T-helper 17 cell (primary cell): ENCODE measurements at places on chromosomes 11 and 22. TPM values are rescaled to one million over a fixed set of nuclear protein-coding genes. Genes with fewer than 3 reads are reported as not detected.

The IGSF22 gene
- 9.4 TPM for total RNA-seq

The OR56B4 gene
- not detected for total RNA-seq

The ZBTB44 gene
- 48.1 TPM for total RNA-seq

The ISX gene
- total RNA-seq, result not detected

The OR2AG1 gene
- total RNA-seq, result not detected

The CRYBB3 gene
- total RNA-seq, result not detected

The PGA5 gene
- not detected for total RNA-seq

The IL10RA gene
- 274 TPM for total RNA-seq

- H3K4me3 ChIP-seq, result no peak overlapping the region
- no peak for DNase-seq
- peaks cover 65% of the 10 kb centered on the region for H3K4me1 ChIP-seq
- no peaks in the 10 kb centered on the region for H3K27me3 ChIP-seq
Measured at GRCh38 chr11:63892228-63892627, 24.7 kb downstream of the RCOR2 start.

- no peaks in the 10 kb centered on the region for H3K36me3 ChIP-seq
- no peak for DNase-seq
- H3K4me1 ChIP-seq, result peaks cover 55% of the 10 kb centered on the region
- H3K27ac ChIP-seq, result peak overlapping the region; percentile 98
- peak overlapping the region; percentile 94 for H3K4me3 ChIP-seq
Measured at GRCh38 chr11:44564670-44565210, 723 bp upstream of the CD82 start.

DNA sequence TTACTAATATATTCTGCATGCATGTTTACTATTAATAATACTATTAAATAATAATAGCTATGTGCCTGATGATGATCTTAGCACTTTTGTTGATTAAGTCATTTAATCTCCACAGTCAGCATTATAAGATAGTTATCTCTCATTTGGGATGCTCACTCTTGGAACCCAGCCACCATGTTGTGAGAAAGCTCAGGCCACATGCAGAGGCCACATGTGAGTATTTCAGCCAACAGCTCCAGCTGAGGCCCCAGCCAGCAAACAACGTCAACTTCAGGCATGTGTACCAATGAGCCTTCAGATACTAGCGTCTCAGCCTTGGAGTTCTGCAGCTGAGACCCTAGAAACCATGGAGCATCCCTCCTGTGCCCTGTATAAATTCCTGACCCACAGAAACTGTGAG is 798.1 kb upstream of the LRRC4C start:
- no peaks in the 10 kb centered on the region for H3K4me1 ChIP-seq
- no peak overlapping the region for H3K27ac ChIP-seq
- H3K4me3 ChIP-seq, result no peak overlapping the region
- H3K36me3 ChIP-seq, result no peaks in the 10 kb centered on the region
- H3K27me3 ChIP-seq, result no peaks in the 10 kb centered on the region

DNA sequence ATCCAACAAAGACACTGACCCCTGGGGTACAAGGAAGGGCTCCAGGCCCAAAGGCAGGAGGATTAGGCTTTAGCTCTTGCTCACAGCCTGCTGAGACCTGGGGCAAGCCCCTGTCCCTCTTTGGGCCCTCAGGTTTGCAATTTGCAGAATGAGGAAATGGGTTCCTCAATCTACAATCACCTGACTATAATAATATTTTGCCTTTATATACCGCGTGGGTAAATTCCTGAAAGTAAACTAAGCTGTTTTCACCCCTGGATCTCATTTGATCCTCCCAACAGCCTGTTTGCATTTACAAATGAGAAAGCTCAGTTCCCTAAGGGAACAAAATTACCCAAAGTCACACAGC is 797 bp downstream of the STARD10 start:
- H3K36me3 ChIP-seq, result no peaks in the 10 kb centered on the region
- peaks cover 23% of the 10 kb centered on the region for H3K4me1 ChIP-seq
- peak overlapping the region; percentile 99 for H3K27ac ChIP-seq
- peak overlapping the region; percentile 95 for H3K4me3 ChIP-seq

- no peak for DNase-seq
- H3K36me3 ChIP-seq, result peaks cover 3% of the 10 kb centered on the region
- H3K4me1 ChIP-seq, result peaks cover 11% of the 10 kb centered on the region
Measured at GRCh38 chr22:38239101-38239761, 33.6 kb downstream of the TMEM184B start.

GRCh38 chr11:27545035-27545434 is 38.5 kb upstream of the LIN7C start:
- peaks cover 2% of the 10 kb centered on the region for H3K36me3 ChIP-seq
- no peaks in the 10 kb centered on the region for H3K4me1 ChIP-seq
- H3K4me3 ChIP-seq, result no peak overlapping the region
- DNase-seq, result no peak

DNA sequence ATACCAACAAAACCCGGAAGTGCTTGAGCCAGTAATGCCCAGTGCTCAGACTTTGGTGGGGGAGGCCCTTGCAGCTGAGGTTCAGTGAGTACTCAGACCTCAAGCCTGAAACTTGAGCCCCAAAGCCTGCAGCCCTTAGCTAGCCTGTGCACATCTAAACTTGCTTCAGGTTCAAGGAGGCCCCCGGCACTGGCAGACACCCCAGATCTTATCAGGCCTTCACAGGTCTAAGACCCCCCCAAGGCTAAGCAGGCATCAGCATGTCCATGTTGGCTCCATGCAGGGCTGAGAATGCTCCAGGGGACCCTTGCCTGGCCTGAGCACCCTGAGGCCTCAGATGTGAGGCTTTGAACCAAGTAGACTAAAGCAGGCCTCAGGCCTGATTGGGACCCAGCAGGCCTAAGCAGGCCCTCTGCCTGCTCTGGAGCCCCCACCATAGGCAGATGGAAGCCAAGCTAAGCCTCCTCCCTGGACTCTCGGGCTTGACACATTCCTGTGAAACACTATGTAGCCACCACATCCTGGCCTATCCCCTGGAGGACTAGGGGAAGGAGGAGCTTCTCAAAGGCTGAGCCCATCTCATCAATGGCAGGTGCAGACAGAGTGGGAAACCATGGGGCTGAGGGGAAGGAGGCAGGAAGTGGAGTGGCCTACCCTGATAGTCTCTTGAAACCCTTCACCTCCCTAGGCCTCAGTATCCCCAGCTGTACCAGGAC is 1.2 kb upstream of the CASTOR1 start:
- H3K36me3 ChIP-seq, result peaks cover 4% of the 10 kb centered on the region
- no peak for DNase-seq
- H3K27ac ChIP-seq, result peak overlapping the region; percentile 89

GRCh38 chr11:102712137-102712536 is 6.6 kb upstream of the MMP27 start:
- no peak overlapping the region for H3K27ac ChIP-seq
- DNase-seq, result no peak
- H3K27me3 ChIP-seq, result peaks cover 43% of the 10 kb centered on the region
- H3K4me1 ChIP-seq, result no peaks in the 10 kb centered on the region
- H3K4me3 ChIP-seq, result no peak overlapping the region

- peaks cover 2% of the 10 kb centered on the region for H3K4me1 ChIP-seq
- DNase-seq, result no peak
- H3K36me3 ChIP-seq, result no peaks in the 10 kb centered on the region
- H3K27ac ChIP-seq, result no peak overlapping the region
Measured at GRCh38 chr11:126993599-126993998, 7.0 kb downstream of the KIRREL3 start.

- peak overlapping the region; percentile 21 for H3K4me3 ChIP-seq
- H3K4me1 ChIP-seq, result peaks cover 5% of the 10 kb centered on the region
- peaks cover 8% of the 10 kb centered on the region for H3K36me3 ChIP-seq
Measured at GRCh38 chr11:120564573-120565311, 53.2 kb downstream of the GRIK4 start.

DNA sequence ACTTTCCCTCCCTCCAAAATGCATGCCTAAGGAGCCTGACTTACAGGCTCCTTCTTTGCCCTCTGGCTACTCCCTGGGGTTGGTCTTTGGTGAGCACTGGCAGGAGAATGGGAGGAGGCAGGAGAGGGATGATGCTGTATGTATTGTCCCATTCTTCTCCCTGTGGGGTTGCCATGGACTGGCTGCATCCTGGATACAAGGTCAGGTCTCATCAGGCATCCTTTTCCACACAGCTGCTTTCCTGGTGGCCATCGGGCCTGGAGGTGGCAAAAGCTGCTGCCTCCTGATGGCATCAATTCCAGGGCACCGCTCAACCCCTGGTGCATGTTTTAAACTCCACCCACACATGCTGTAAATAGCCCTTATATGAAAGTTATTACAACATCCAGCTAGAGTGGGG is 257.2 kb downstream of the ETS1 start:
- no peaks in the 10 kb centered on the region for H3K27me3 ChIP-seq
- H3K4me3 ChIP-seq, result peak overlapping the region; percentile 67
- peaks cover 50% of the 10 kb centered on the region for H3K4me1 ChIP-seq
- H3K27ac ChIP-seq, result peak overlapping the region; percentile 98

DNA sequence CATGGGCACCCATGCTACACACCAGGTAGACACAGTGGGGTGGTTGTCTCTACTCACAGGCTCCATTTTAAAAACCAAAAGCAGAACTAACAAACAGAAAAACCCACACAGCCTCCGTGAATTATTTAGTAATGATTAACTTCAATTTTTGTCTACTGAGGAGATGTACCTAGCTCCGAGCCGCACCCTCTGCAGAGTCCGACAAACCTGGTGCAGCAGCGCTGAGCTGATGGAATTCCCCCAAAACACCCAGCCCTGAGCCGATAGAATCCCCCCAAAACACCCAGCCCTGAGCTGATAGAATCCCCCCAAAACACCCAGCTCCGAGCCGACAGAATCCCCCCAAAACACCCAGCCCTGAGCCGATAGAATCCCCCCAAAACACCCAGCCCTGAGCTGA is 927.0 kb downstream of the BRD1 start:
- no peaks in the 10 kb centered on the region for H3K4me1 ChIP-seq
- no peak for DNase-seq
- H3K27me3 ChIP-seq, result no peaks in the 10 kb centered on the region
- peak overlapping the region; percentile 25 for H3K4me3 ChIP-seq

GRCh38 chr11:126336138-126336541 is 19.3 kb upstream of the ST3GAL4 start:
- peaks cover 12% of the 10 kb centered on the region for H3K4me1 ChIP-seq
- peak overlapping the region; percentile 88 for H3K27ac ChIP-seq

DNA sequence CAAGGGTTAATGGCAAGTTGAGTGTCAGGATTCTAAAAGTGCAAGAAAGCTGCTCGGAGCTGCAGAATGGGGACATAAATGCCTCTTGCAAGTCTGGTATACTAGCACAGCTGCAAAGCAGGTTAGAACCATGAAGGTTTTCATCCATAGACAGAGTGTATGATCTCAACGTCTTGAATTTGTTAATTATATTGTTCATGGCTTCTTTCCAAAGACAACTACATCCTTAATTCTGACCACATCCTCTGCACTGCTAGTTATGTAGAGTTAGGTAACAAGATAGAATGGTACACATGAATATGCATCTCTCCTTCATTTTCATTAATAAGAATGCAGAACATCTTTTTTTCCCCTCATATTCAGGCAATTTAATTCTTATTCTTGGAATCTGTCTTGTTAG is 34.2 kb downstream of the EXPH5 start:
- DNase-seq, result no peak
- no peak overlapping the region for H3K4me3 ChIP-seq
- H3K4me1 ChIP-seq, result peaks cover 10% of the 10 kb centered on the region
